ENCODE measurements at places on chromosomes 5 and 9.

DNA sequence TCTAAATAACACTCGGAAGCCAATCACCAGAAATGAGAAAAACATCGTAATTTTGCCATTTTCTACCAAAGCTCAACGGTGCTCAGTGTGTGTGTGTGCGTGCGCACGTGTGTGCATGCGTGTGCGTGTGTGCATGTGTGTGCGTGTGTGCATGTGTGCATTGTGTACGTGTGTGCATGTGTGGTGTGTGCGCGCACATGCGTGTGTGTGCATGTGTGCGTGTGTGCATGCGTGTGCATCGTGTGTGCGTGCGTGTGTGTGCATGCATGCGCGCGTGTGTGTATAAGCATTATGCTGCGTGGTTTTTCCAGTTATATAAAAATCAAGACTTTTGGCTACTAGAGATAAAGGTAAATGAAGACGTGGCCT lies 165.0 kb downstream of the DAB2IP start:
- no peak for DNase-seq

DNA sequence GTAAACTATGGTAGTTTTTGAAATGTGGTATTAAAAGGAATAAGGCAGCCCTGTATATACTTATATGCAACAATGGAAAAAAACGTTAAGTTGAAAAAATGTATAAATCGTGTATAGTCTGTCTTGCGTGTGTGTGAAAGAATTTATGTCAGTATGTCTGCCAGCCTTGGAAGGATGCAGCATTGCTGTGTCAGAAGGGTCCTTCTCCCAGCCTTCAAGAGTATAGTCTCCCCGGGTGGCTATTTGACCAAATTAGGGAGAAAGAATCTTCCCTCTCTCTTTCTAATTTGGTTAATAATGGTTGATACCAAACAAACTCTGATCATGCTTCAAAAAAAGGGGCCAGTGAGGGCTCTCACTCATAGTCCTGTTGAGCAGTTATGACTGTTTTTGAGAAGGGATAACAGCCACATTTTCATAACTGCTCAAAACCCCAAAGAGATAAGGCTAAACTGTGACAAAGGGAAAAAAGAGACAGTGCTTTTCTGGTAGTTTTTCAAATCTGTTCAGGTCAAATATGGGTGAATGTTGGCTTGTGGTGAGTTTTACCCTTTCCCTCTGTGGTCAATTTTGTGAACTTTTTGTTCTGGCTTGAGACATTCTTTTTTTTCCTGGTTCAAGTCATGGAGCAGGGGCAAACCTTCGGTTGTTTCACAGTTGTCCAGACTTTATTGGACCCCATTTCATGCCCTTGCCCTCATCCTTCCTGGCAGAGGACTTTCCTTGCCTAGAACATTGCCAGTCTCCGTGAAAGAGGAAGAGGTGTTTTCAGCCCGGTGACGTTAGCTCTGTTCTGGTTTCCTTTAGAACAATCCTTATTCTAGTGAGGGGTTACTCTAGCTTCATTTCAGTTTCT lies 21.0 kb downstream of the SNX30 start:
- DNase-seq, result no peak

DNA sequence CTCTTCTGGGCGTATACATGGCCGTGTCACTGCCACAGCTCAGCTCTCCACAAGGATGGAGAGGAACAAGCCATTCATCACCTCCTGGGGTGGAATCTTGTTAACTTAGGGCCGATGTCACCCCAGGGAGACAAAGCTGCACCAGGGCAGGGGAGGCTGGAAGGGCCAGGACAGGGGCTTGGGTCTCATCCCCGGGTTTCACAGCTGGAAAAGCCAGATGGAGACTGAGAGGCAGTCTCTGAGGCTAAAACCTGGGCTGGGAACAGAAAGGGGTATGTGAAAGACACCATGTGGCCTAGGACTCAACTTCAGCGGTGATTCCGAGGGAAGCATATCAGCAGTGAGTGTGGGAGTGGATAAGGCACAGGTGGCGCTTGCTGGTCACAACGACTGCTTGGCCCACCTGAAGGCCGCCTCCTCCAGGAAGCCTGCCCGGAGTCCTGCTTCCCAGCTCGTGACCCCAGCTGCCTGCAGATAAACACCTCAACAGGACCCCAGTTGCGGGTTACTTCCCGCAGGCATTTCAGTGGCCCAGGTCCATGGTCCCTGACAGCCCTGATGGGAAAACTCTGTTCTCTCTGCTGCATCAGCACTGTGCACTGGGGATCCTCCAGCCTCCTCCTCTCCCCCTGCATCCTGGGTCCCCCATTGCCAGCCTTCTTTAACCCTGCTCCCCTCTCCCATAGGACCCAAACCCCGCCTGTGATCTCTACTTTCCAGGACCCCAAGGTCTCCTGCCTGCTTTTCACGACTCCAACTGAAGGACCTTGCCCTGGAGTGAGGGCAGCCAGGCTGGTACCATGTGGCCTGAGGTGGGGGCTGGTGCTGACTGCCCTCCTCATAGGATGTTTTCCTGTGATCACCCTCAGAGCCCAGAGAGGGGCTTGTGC lies 51.7 kb upstream of the FCN1 start:
- no peak for DNase-seq

- DNase-seq, result no peak
Observed at GRCh38 chr5:172795318-172795977, 24.5 kb upstream of the DUSP1 start.

DNA sequence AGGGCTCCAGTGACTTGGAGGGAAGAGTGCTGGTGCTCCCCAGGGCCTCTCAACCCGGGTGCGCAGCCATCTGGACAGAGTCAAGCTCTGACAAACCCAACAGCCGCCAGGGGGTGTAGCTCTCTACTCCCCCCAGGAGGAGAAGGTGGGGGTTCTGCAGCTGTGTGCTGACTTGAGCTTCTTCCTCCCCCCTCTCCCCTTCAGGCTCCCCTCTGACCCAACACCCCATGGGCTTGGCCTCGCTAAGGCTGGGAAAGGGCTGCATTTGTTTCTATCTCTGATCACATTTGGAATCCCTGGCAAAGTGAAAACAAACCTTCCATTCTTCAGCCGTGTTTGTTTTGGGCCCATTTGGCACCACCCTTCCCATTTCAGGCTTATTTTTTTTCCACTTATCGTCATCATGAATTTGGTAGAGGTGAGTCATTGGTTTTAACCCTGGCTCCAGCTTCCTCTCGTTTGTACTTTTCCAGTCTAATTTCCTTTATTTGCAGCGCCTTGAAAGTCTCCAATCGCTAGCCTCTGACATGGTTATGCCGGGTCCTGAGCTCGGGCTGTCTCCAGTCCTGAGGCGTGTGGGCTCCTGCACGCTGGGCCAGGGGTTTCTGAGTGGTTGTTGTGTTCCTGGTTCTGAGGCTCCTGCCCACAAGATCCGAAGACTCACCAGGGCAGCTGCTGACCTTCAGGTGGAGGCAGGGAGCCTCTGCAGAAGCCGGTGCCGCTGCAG lies 36.1 kb downstream of the DAP start:
- no peak for DNase-seq

GRCh38 chr9:3514786-3515185 lies 11.0 kb downstream of the RFX3 start:
- no peak for DNase-seq

- no peak for DNase-seq
Observed at GRCh38 chr5:124544366-124545055, 201.9 kb downstream of the ZNF608 start.

DNA sequence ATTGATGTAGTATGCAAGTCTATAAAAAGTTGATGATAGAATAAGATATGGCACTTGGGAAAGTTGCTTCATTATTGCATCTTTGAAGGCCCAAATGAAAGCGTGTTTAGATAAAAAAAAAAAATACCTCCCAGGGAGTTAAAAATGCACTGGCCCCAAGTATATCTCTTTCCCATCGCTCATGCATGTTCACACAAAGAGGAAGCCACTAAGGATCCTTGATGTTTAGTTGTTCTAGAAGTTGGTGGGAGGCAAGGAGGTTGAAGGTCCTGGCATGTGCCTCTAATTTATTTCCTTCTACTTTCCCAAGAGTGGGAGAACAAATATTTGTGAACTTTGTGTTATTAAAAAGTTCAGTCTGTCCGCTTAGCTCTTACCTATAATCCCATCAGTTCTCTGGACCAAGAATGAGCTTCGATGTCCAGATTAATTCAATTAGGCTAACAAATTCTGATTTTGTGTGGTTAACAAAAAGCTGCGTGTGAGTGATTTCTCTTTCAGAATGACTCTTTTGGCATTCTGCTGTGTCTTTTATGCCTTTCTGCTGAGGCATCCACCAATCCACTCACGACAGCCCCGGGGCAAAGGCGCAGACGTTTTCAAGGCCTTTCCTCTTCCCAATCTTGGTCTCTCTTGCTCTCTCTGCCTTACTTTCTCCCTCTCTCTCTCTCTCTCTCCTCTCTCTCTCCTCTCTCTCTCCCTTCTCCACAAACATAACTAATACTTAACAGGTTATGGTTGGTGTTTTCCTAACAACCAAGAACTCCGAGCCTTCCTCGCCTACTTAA lies 135.1 kb upstream of the ERCC6L2 start:
- DNase-seq, result no peak

GRCh38 chr9:126301985-126302603 lies 24.5 kb upstream of the MVB12B start:
- no peak for DNase-seq

DNA sequence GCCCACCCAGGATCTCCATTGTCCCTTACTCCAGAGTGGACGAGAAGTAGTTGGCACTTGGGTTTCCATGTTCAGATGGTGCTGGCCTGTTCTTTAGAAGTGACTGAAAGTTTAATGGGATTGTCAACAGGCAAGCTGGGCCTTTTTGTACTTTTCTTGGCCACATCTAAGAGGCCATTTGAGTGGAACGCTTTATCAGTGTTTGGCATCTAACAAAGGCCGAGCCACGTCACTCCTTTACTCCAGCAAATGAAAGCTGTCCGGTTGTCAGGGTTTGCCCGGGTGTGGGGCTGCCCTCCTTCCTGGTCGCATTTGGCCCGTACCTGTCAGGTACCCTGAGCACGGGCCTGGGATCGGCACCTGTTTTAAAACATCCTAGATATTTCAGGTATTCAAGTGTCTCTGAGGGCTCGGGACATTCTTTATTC lies 71.5 kb downstream of the RCL1 start:
- DNase-seq, result no peak

DNA sequence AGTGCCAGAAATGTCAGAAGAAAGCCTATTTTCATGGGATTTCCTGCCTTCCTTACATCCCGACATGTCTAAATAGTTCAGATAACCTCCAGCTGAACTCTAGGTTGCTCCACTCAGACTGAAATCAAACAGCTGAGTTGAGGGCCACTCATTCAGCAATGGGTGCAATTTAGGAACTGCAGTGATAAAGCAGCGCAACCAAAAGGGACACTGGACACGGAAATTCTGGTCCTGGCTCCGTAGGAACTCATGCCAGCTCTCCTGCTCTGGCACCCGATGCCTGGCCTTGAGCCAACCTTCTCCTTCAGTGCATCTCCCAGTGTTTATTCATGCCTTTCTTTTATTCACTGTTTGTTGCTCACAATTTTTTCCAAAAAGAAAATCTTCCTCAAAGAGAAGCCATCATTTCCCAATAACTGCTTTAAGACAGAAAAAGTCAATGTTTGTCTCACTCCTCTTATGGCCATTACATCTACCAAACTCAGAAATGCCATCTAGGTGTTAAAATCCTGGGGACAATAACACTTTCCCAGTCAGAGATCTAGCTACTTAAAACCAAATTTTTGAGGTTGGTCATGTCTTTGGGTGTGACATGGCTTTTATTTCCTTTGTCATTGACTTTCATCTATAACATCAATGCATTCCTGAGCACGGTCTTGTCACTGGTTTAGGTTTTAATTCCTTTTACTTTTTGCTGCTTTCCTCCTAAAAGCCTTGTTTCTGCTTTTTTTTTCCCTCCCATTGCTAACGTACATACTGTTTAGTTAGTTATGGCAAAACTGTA lies 126.9 kb downstream of the PDE4D start:
- DNase-seq, result no peak

DNA sequence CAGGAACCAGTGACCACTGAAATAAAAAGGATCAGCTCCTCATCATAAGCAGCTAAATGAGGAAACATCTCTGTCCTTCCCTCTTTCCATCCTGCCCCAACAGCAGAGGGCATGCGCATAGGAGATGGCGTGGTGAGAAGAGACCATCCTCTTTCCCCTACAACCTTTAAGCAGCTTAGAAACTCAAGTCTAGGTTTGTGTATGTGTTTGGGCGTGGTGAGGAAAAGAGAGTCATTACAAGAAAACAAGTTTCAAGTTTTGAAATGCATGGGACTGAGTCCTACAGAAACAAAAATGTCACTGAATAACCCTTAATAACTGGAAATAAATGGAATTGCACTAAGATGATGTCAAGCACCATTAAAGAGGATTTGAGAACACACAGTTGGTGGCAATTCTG lies 96.4 kb upstream of the IL12B start:
- no peak for DNase-seq

DNA sequence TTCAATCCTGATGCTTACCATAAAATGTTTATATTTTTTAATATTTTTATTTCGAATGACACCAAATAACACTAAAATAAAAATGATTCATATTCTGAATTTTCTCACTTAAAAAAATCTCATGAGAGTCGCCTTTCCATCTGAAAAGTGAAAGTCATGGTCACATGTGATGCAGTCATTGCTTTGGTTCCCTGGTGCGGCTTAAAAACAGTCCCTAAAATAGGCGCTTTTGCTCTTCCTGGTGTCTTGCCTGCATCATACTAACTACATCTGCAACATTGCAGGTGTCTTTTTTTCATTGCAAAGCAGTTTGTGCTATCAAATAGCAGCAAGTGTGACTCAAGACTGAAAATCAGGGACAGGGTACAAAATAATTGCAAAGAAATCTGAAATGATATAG lies 185.2 kb upstream of the NREP start:
- DNase-seq, result no peak

DNA sequence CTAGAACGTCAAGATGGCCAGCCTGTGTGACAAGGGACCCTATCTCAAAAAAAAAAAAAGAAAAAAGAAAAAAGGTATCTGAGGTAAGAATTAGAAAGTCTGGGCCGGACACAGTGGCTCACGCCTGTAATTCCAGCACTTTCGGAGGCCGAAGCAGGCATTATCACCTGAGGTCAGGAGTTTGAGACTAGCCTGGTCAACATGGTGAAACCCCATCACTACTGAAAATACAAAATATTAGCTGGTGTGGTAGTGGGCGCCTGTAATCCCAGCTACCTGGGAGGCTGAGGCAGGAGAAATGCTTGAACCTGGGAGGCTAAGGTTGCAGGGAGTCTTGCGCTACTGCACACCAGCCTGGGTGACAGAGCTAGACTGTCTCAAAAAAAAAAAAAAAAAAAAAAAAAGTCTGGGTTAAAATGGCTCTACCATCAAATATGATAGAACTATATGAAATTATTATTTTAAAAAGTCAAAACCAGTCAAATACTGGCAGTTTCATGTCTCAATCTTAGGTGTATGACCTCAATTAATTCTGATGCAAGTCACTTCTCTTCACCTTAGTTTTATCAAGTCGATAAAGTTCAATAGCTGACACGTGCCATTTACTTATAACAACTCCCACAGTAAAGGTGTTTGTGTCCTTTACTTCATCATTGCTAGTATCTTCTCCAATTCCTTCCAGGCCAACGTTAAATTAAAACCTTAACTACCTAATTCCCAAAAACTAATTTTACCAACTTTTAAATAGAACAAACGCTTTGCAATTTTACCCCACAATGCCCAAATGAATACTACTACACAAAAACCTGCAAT lies 1.1 kb downstream of the RPS23 start:
- DNase-seq, result no peak
